ENCODE measurements at places on chromosomes 4 and X.
A peak's percentile ranks its signal among the peaks of the same experiment; 100 is the strongest.

GRCh38 chr4:47668810-47669408, 169.0 kb downstream of the CORIN start:
- DNase-seq = no peak

DNA sequence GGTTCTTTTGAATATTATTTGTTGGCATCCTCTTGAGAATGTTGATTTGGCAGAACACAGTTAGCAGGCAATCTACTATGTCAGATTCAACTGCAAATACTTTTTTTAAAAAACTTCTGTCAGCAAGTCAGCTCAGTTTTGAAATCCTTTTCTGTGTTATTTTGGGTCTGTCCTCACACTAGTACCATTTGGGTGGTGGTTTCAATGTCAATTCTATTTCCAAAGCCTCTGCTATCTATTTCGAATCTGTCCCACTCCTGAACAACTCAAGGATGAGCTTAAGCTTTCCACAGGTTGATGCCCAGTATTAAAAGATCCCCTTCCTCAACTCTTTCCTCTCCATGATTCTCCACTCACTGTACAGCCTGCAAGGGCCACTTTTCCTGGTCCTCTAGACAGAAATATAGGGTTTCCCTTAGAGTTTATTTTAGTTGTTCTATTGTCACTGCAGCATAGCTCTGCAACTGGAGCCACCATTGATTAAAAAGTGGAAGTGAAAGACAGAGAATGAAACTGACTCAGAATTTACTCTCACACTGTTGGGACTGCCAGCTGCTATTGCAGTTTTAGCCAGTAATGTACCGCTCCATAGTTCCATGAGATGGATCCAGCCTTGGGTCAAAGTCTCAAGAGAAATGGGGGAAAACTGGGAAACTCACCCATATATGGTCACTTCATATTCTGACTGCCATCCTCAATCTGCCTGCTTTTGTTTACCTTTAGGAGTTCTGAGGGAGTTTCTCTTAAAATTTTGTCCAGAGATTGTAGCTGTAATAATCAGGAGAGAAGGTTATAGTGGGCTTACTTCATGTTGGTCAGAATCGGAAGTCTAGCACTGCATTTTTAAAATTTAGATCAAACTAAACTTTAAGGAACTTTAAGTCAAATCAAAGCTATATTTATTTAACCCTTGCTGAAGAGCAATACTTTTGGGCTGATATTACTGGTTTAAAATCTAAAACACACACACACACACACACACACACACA, 14.6 kb downstream of the HDX start:
- DNase-seq = no peak

GRCh38 chrX:106397788-106398538, 213.8 kb upstream of the RADX start:
- DNase-seq = no peak

- no peak for DNase-seq
Observed at GRCh38 chr4:7771541-7772507, 167.8 kb downstream of the AFAP1 start.

DNA sequence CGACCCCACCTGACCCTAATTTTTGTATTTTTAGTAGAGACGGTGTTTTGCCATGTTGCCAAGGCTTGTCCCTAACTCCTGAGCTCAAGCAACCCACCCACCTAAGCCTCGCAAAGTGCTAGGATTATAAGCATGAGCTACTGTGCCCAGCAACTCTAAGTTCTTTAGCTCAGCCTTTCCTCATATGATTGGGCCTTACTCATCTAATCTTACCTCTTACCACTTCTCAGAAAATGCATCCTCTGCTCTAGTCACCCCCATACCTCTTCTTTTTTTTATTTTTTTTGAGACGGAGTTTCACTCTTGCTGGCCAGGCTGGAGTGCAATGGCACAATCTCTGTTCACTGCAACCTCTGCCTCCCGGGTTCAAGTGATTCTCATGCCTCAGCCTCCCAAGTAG, 35.6 kb upstream of the UGDH start:
- DNase-seq = no peak

DNA sequence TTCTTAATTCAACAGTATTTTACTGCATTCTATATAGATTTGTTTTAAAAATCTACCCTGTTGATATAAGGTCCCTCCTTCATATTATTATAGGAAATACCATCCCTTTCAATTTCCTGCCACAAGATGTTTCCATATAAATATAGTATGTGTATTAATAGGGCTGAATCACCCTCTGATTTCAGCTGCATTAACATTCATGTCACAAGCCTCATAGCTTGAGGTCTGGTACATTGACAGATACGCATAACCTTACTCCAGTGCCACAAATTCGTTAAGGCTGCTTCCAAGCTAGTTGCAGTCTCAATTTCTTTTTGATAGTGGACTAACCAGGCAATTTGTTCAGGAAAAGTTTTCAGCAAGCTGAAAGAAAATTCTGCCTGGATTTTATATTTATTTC, 128.4 kb downstream of the KLHL34 start:
- no peak for DNase-seq

GRCh38 chrX:1537031-1537715, at the start of gene P2RY8:
P2RY8 (minus strand) TSS chrX:1537185; CDS start chrX:1466558, 70,627 bp downstream.
- peak; percentile 62 for DNase-seq

- no peak for DNase-seq
Observed at GRCh38 chr4:21592970-21593670, 355.5 kb downstream of the KCNIP4 start.

GRCh38 chr4:153204728-153205648, 745 bp downstream of the TRIM2 start:
- DNase-seq = no peak

DNA sequence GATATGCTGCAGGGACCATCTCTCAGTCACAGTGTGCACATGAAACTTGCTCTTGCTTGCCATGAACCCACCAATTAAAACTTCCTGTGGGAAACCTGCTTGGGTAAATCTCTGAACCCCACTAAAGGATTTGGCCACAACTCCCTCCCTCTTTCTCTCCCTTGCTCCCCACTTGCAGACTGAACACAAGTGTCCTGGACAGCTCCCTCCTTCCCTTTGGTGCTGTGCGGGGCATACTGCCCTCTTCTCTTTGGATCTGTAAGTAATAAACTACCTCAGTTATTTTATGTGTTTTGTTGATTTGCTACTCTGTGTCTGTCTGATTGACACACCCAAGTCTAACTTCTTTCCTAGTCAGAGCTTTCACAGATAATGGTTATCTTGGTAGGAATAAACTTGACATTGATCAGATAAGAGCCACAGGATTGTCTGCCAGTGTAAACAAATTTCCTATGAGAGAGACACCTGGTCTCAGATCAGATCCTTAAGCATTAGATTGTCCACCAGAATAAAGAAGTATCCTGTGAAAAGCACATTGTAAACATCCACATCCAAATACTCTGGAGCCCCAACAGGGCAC, 41.8 kb downstream of the SULT1E1 start:
- DNase-seq = no peak

- no peak for DNase-seq
Observed at GRCh38 chr4:28973587-28974350, 1746.4 kb upstream of the PCDH7 start.
